Aortic smooth muscle cell (primary cell): ENCODE measurements at places on chromosomes 3 and 15. TPM values are rescaled to one million over a fixed set of nuclear protein-coding genes. Genes with fewer than 3 reads are reported as not detected.

Gene ROPN1
- not detected in 2 replicates for total RNA-seq

Gene C3orf52
- 4.0 and 4.8 TPM in 2 replicates for total RNA-seq

Gene GOLGA8R
- 3.4 and 3.6 TPM in 2 replicates for total RNA-seq

Gene PSMD6
- total RNA-seq, result 105 and 108 TPM in 2 replicates

Gene MTFMT
- total RNA-seq, result 9.3 and 14.3 TPM in 2 replicates

Gene ITIH4
- 2.6 and 4.8 TPM in 2 replicates for total RNA-seq

Gene SCAMP5
- 1.7 and 6.5 TPM in 2 replicates for total RNA-seq

Gene PCYT1A
- total RNA-seq, result 87.4 and 97.9 TPM in 2 replicates

Gene STAB1
- total RNA-seq, result 2.5 and 6.5 TPM in 2 replicates

Gene HRG
- not detected in 2 replicates for total RNA-seq

Gene TTC21A
- 2.2 and 3.0 TPM in 2 replicates for total RNA-seq

Gene TMEM212
- total RNA-seq, result not detected in 2 replicates

Gene CFAP100
- not detected in 2 replicates for total RNA-seq

Gene RGMA
- total RNA-seq, result 0.40 and 0.99 TPM in 2 replicates

Gene VPS39
- total RNA-seq, result 38.7 and 49.5 TPM in 2 replicates

Gene CCR4
- total RNA-seq, result not detected in 2 replicates

Gene ITGA11
- total RNA-seq, result 24.3 and 43.8 TPM in 2 replicates

Gene TNNC1
- total RNA-seq, result 1.3 and 2.7 TPM in 2 replicates

Gene RUBCN
- total RNA-seq, result 11.8 and 11.9 TPM in 2 replicates

Gene NBEAL2
- 3.7 and 5.0 TPM in 2 replicates for total RNA-seq

Gene PRR20G
- total RNA-seq, result not detected in 2 replicates

Gene UTS2B
- 0.66 and 0.68 TPM in 2 replicates for total RNA-seq

Gene ROBO1
- 53.9 and 55.9 TPM in 2 replicates for total RNA-seq

Gene TTLL13
- total RNA-seq, result under 0.01 and 0.12 TPM in 2 replicates

Gene SYNM
- total RNA-seq, result 34.5 and 57.9 TPM in 2 replicates

Gene FOXL2NB
- not detected in 2 replicates for total RNA-seq

Gene U2SURP
- 37.5 and 48.9 TPM in 2 replicates for total RNA-seq

Gene CIDEC
- total RNA-seq, result not detected in 2 replicates

Gene JMJD7
- 0.66 and 2.1 TPM in 2 replicates for total RNA-seq

Gene ARNT2
- total RNA-seq, result 4.6 and 6.5 TPM in 2 replicates

Gene LSG1
- 34.1 and 34.6 TPM in 2 replicates for total RNA-seq

Gene CTXN2
- not detected in 2 replicates for total RNA-seq

Gene GUCA1C
- total RNA-seq, result not detected in 2 replicates

Gene AMOTL2
- 49.1 and 69.0 TPM in 2 replicates for total RNA-seq

Gene DOCK3
- total RNA-seq, result 0.25 and 0.53 TPM in 2 replicates

Gene POPDC2
- 0.25 and 0.40 TPM in 2 replicates for total RNA-seq

Gene MAP2K5
- total RNA-seq, result 3.6 and 6.9 TPM in 2 replicates

Gene FGF7
- total RNA-seq, result 14.1 and 17.7 TPM in 2 replicates

Gene ADAMTSL3
- total RNA-seq, result 0.56 and 1.5 TPM in 2 replicates

Gene FANCD2OS
- not detected in 2 replicates for total RNA-seq

Gene ATG3
- total RNA-seq, result 109 and 122 TPM in 2 replicates

Gene GOLGA8O
- total RNA-seq, result 1.6 and 3.2 TPM in 2 replicates

Gene ELL3
- 2.4 and 3.4 TPM in 2 replicates for total RNA-seq

Gene PLA2G4B
- 0.50 and 0.79 TPM in 2 replicates for total RNA-seq

Gene ZNF774
- total RNA-seq, result 1.8 and 2.8 TPM in 2 replicates

Gene SLC22A13
- 0.13 and 0.31 TPM in 2 replicates for total RNA-seq

Gene ST8SIA2
- not detected in 2 replicates for total RNA-seq

Gene FMN1
- total RNA-seq, result 0.12 and 0.13 TPM in 2 replicates
